ENCODE measurements at places on chromosomes 4 and X. TPM values are rescaled to one million over a fixed set of nuclear protein-coding genes. Genes with fewer than 3 reads are reported as not detected.

Gene SLC38A5
- 5.3 TPM for polyA plus RNA-seq

Gene FGF13
- polyA plus RNA-seq: not detected

Gene EPHA5
- polyA plus RNA-seq: 2.8 TPM

Gene EBP
- polyA plus RNA-seq: 36.1 TPM

Gene ZFP42
- not detected for polyA plus RNA-seq

Gene RPS6KA6
- 4.0 TPM for polyA plus RNA-seq

Gene SPANXA1
- not detected for polyA plus RNA-seq

Gene NLRP2B
- not detected for polyA plus RNA-seq

Gene DTHD1
- not detected for polyA plus RNA-seq

Gene JAKMIP1
- polyA plus RNA-seq: not detected

Gene ETDA
- not detected for polyA plus RNA-seq

Gene CHRDL1
- polyA plus RNA-seq: 4.3 TPM

Gene ITIH6
- not detected for polyA plus RNA-seq

Gene SCML2
- polyA plus RNA-seq: 0.85 TPM

Gene WDR1
- polyA plus RNA-seq: 952 TPM

Gene PRPS2
- polyA plus RNA-seq: 20.0 TPM

Gene IRS4
- polyA plus RNA-seq: not detected

Gene AKAP14
- not detected for polyA plus RNA-seq

Gene CTAG2
- not detected for polyA plus RNA-seq

Gene GASK1B
- 4.9 TPM for polyA plus RNA-seq

Gene CHIC2
- polyA plus RNA-seq: 15.6 TPM

Gene NAT8L
- polyA plus RNA-seq: 0.02 TPM

Gene BCORL1
- 1.5 TPM for polyA plus RNA-seq

Gene SLC9B1
- 0.07 TPM for polyA plus RNA-seq

Gene PDE6B
- polyA plus RNA-seq: 0.22 TPM

Gene RTL3
- polyA plus RNA-seq: 0.59 TPM

Gene SPATA4
- polyA plus RNA-seq: 0.07 TPM

Gene TLR3
- polyA plus RNA-seq: 0.44 TPM

Gene EDNRA
- polyA plus RNA-seq: 7.6 TPM

Gene SEL1L3
- 25.0 TPM for polyA plus RNA-seq

Gene FSTL5
- polyA plus RNA-seq: not detected

Gene GPR34
- polyA plus RNA-seq: not detected

Gene NPY5R
- polyA plus RNA-seq: not detected

Gene RPL39
- 2,139 TPM for polyA plus RNA-seq

Gene DOCK11
- polyA plus RNA-seq: 10.3 TPM

Gene SCRG1
- polyA plus RNA-seq: 0.47 TPM

Gene VCX3A
- polyA plus RNA-seq: not detected

Gene LINC00632
- polyA plus RNA-seq: 87.0 TPM

Gene MAGEA1
- not detected for polyA plus RNA-seq

Gene PCDH19
- not detected for polyA plus RNA-seq

Gene YY2
- 0.83 TPM for polyA plus RNA-seq

Gene GABRQ
- not detected for polyA plus RNA-seq

Gene TMPRSS11D
- not detected for polyA plus RNA-seq

Gene MCF2
- not detected for polyA plus RNA-seq

Gene ZGRF1
- polyA plus RNA-seq: 3.0 TPM

Gene NKX6-1
- 0.02 TPM for polyA plus RNA-seq

Gene MEPE
- polyA plus RNA-seq: not detected

Gene SLC6A14
- polyA plus RNA-seq: not detected

Gene DAPP1
- not detected for polyA plus RNA-seq

Gene CLGN
- not detected for polyA plus RNA-seq

Gene FAM47E
- 0.23 TPM for polyA plus RNA-seq

Measured in BJ (cell line).